ENCODE measurements at places on chromosomes 3 and 15. TPM values are rescaled to one million over a fixed set of nuclear protein-coding genes. Genes with fewer than 3 reads are reported as not detected.

RYR3 gene
- under 0.01 TPM for total RNA-seq

NUP210 gene
- total RNA-seq: 0.53 TPM

FAM43A gene
- 165 TPM for total RNA-seq

TLR9 gene
- under 0.01 TPM for total RNA-seq

ABTB1 gene
- 5.1 TPM for total RNA-seq

RPUSD2 gene
- total RNA-seq: 10.6 TPM

CD276 gene
- 60.9 TPM for total RNA-seq

RUBCN gene
- total RNA-seq: 17.2 TPM

FAM174B gene
- total RNA-seq: 0.66 TPM

COLQ gene
- 1.1 TPM for total RNA-seq

SAMMSON gene
- not detected for total RNA-seq

CFAP100 gene
- total RNA-seq: not detected

C3orf22 gene
- total RNA-seq: not detected

TMIE gene
- total RNA-seq: 0.13 TPM

ITIH4 gene
- 0.22 TPM for total RNA-seq

PRTG gene
- total RNA-seq: 4.4 TPM

TM4SF18 gene
- 156 TPM for total RNA-seq

CPLX3 gene
- not detected for total RNA-seq

SMCO1 gene
- total RNA-seq: not detected

GABRR3 gene
- total RNA-seq: not detected

GOLGA8H gene
- 1.4 TPM for total RNA-seq

GCSAM gene
- not detected for total RNA-seq

MST1R gene
- 2.2 TPM for total RNA-seq

XPC gene
- 70.3 TPM for total RNA-seq

IGSF10 gene
- not detected for total RNA-seq

PFKFB4 gene
- total RNA-seq: 4.5 TPM

IQCH gene
- 2.4 TPM for total RNA-seq

FBXL2 gene
- total RNA-seq: 18.2 TPM

TMEM108 gene
- total RNA-seq: 0.29 TPM

FMN1 gene
- total RNA-seq: under 0.01 TPM

FANCD2OS gene
- total RNA-seq: not detected

MEX3B gene
- 10.9 TPM for total RNA-seq

SI gene
- total RNA-seq: not detected

SCN5A gene
- total RNA-seq: 23.7 TPM

SPTBN5 gene
- total RNA-seq: 8.5 TPM

ST8SIA2 gene
- not detected for total RNA-seq

KIF7 gene
- 7.8 TPM for total RNA-seq

ANKRD63 gene
- total RNA-seq: 0.22 TPM

Measured in thoracic aorta endothelial cell (primary cell).